Naive B cell (primary cell): ENCODE measurements at places on chromosomes 2 and 18.

DNA sequence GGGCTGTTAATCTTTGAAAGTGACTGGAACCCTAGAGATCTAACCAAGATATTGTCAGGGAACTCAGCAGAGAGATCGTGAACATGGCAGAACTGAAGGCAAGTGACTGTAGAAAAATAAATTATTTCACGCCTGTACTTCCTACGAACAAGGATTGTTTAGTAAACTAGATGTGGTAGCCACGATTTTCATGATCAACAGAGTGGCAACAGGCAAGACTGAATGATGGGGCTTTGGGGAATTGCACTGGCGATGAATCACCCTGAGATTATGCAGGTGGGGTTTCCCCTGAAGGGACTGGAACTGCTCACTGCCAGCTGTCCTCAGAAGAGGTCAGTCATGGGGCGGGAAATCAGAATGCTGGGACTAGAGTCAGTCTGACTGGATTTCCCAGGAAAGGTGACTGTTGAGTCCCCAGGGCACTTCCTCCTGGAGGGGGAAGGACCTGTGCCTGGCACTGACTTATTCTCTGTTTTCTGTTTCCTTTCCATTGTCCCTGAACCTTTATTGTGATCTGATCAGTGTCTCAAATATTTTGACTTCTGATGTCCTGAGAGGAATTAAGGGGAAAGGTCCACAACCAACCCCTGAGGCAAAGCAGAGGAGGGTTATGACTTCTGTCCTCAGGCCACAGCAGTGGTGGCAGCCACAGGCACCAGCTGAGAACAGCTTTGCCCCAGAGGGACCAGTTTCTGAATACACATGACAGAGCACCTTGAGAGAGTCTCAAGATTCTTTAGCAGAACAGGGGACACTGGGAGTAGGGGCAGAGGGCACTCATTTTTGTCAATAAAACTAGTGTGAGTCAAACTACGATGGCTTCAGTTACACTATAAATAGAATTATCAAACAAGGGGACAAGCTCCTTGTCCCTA is 70.0 kb downstream of the NAB1 start:
- DNase-seq = no peak

- no peak for DNase-seq
Observed at GRCh38 chr2:43149482-43150107, 76.8 kb downstream of the ZFP36L2 start.

GRCh38 chr2:121297217-121297830 is 12.3 kb upstream of the TFCP2L1 start:
- no peak for DNase-seq

DNA sequence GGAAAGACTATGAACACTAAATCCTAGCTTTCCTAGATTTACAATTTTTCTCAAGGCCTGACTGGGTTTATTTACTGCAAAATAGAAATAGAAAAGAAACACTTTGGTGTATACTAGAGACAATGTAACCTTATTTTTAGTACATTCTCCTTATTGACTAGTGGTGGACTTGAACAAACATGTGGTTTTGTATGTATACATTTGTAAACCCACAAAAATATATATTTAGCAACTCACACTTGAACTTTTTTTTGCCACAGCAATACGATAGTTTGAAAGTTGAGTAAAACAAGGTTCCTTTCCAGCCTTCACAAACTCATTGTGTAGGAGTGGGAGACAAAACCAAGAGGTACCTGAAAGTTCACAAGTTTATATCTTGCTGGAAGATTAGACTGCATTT is 1633.4 kb upstream of the LRRTM1 start:
- no peak for DNase-seq

DNA sequence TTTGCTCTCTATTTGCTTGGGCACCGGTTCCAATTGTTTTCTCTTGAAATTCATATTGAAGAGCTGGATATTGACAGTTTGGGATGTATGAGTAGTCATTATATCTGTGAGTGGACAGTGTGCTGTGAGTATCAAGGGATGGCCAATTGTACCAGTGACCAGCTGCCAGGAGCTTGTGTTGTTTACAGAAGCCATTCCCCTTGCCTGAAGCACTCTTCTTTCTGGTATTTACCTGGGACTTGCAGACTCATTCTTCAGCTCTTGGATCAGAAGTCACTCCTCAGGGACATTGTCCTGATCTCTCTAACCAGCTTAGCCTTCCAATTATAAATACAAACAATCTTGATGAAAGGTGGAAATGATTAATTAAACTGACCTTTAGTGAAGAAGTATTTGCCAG is 438.3 kb upstream of the LRATD1 start:
- no peak for DNase-seq

DNA sequence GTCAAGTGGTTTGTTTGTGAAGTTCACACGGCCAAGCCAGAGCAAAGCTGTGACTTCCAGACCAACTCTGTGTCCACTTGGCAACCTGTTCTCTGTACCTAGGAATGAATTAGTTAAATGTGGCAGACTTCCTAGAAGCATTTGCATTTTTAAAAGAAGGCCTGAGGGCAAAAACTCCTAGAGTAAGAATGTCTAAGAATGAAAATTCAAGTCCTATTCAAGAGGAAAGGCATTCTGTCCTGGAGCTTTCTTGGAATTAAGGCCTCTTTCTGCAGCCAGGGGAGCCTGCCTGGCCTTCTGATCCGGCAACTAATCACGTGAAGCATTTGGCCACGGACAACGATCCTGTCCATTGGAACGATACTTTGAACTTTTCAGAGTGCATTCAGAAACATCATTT is 155.0 kb downstream of the SETBP1 start:
- no peak for DNase-seq

DNA sequence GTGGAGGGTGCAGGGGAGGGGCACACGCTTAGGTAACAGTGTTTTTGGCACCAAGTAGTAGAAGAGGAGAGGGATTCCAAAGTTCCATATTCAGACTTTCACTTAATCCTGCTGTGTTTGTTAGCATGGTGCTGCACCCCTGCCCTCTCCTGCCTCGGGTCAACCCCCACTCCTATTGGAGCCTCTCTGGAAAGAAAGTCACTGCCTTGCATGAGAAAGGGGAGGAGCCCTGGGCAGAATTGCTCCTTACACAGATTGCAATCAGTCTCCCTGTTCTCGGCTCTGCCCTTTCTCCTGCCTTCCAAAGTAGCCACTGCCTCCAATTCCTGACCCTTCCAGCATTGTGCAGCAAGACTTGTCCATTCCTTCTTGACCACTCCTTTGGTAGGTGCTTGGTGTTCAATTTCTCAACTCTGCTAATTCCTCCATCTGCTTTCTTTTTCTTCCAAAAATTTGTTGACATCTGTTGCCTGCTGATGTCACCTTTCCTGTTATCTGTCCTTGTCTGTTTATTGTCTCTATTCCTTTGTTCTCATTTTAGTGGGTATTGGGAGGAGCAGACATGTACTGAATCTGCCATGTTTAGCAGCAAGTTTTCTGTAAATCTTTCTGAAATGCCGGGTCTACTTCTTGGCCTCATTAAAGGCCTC is 225.4 kb downstream of the LOXHD1 start:
- no peak for DNase-seq

GRCh38 chr2:186934420-186934819 is 85.5 kb upstream of the ZSWIM2 start:
- DNase-seq = no peak

DNA sequence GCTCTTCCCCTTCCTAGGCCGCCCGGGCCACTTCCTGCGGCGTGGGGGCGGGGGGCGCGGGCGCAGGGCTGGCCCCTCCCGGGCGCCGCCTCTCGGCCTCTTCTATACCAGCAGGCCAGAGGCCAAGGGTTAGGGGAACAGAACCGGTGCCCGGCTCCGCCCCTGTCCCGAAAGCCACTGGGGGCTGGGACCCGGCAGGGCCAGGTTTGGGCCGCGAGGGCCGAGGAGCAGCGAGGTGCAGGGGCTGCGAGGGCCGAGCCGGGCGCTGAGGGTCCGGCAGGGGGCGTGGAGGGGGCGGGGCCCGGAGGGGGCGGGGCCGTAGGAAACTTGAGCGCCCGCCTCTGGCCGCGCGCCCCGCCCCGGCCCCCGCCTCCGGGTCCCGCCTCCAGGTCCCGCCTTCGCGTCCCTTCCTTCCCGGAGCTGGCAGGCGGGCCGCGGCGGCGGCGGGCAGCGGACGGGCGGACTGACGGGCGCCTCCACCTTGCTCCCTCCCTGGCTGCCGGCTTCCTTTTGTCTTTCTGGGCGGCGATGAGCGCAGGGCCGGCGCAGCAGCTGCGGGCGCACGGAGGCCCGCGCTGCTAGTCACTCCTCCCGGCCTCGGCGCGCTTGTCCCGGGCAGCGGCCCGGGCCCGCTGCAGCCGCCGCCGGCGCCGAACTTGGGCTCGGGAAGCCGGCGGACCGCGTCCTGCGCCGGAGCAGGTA is at the start of gene HPCAL1:
Gene HPCAL1, plus strand, starts transcription at position 426 of the 702 bp plus-strand sequence. CDS start 116,854 bp downstream, outside the sequence.
- DNase-seq = peak; percentile 86

DNA sequence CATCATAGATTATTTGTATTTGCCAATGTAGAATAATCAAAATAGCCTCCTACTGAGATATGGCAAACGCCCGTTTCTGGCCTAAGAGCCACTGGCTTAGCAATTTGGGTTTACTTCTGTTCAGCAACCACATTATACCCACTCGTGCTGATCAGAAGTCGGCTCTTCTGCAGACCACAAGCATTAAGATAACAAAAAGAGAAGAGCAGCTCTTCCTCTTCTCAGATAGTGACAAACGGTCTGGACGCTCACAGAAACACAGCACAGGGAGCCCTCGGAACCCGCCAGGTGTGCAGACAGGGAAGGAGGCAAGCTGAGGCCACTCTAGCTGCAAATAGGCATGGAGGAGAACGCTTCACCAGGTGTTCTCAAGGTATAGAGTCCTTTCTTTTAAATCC is 164.0 kb downstream of the HDAC4 start:
- DNase-seq = no peak

DNA sequence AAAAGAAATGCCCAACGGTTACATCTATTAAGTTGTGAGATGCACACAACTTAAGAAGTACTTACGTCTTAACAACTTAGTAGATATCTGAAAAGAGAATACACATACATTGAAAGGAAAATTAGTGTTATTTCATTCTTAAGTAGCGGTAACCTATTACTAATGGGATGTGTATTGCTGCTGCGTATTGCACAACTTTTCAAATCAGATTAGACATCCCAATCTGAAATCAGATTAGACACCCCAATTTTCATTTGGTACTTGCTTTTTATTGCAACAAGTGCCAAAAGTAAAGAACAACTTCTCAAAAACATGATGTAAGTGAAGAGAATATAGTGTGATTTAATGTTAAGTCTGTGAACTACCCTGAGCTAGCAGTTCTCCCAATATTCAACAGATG is 155.5 kb downstream of the DSC3 start:
- DNase-seq = no peak

DNA sequence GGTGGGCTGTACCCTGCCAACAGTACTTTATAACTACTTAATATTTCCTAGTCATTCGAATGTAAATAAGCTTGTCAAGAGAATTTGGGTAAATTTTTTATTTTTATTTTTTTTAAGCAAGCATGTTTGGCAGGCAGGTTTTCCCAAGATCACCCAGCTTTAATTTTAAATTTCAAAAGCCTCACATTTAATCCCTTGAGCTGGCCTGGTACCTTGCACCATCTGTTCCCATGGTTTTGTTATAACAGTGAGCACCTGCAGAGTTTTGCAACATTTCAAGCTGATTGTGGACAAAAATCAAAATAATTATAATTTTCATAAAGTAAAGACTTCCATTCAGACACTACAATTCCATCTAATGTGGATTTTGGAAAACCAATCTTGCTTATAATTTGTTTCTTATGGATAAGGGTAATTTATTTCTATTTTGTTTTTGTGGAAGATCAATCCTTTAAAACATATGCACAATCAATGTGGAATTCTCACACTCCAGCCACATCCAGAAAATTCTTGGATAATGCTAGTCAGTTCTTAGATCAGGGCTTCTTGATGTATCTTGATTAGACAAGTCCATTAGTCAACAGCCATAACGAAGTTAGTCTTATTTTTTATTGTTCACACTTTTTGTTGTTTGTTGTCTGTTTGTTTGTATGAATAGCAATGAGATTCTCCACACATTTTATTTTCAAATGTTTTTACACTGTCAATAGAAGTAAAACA is 689.3 kb downstream of the NR4A2 start:
- no peak for DNase-seq

DNA sequence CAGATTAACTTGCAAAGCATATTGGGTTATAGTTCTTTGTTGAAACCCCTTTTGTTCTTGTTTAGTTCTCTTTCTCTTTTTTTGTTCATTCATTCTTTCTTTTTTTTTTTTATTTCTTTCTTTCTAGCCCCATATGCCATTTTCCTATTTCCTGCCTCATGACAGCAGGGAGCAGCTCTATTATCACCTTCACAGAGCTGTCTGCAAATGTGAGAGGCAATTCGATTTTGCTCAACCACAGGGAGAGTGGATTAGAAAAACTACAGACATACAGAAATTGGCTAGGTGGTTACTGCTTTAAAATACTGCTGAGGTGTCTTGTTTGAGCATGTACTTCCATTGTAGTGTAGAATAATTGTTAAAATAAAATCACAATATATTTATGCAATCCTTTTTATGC is 44.2 kb upstream of the TBR1 start:
- no peak for DNase-seq

DNA sequence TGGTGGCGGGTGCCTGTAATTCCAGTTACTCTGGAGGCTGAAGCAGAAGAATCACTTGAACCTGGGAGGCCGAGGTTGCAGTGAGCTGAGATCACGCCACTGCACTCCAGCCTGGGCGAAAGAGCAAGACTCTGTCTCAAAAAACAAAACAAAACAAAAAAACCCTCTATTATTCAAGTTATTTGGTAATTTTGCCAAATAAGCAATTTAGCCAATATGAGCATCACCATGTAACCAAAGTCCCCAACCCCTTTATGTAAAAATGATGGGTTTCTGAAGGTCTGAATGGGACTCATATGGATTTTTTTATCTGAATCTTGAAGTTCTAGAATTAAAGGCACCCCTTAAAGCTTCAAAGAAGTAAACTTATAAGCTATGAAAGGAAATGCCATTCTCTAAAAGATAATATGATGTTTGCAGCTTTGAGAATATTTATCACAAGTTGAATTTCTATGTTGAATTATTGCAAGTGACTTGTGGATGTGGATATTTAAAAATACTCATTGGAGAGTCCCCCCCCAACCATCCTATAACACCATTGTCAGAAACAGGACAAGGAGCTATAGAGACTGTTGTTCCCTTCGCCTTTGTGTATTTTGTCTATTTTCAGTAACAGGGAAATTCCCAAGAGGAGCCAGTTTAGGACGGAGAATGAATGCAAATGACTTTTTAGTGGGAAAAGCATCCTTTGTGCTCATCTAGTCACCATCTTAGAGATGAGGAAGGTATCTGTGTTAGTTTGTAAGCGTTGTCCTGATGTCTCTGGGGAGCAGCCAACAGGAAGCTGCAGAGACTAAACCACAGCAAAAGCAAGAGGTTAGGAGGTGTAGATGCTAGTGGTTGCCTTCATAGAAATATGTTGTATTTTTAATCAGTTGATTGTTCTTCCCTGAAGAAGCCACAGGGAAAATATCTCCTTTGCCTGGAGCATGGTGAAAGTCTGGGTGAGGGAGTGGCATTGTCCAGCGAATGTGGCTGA is 68.3 kb downstream of the TET3 start:
- no peak for DNase-seq

DNA sequence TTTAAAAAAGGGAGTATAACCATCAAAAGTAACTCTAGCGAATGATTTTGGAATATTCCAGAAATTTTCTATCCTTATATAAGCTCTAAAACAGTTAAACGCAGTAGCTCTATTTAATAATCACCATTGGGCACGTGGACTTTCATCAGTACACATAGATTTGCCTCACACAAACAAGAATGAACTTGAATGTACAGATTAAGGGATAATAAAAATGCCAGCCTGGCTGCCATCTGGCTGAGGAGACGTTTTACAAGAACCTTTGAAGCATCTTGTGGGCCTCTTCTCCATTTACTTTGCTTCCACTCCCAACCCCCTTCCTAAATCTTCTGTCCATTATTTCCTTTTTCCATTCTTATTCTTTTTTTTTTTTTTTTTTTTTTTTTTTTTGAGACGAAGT is 47.2 kb downstream of the AGAP1 start:
- DNase-seq = no peak

GRCh38 chr2:230505162-230505561 is 89.2 kb downstream of the SP100 start:
- no peak for DNase-seq
